Activated naive CD8-positive, alpha-beta T cell treated with anti-CD3 and anti-CD28 coated beads, Interleukin-2, amount 50 U/mL, for 16 hours (primary cell): ENCODE measurements at places on chromosomes 1 and 21.

GRCh38 chr1:94110946-94111740, 9.8 kb downstream of the ABCA4 start:
- no peak for DNase-seq

DNA sequence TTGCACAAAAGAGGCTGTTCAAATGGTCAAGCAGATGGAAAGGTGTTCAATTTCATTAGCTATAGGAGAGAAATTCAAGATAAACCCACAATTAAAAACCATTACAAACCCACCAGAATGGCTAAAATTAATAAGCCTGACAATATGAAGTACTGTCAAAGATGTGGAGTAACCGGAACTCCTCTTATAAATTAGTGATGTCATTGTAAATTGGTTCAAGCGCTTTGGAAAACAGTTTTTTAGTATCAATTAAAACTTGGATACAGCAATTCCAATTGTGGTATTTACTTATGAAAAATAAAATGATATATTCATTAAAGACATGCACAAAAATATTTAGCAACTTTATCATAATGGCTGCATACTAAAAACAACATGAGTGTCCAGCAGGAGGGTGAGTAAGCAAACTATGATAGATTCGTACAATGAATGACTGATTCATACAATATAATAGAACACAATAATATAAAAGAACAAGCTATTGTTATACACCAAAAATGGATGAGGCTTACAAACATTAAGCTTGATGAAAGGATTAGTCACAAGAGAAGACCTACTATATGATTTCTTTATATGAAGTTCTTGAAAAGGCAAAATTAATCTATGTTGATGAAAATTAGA, 38.4 kb upstream of the FGGY start:
- DNase-seq = no peak

GRCh38 chr1:6245869-6246496, 2.0 kb downstream of the HES3 start:
- DNase-seq = no peak

DNA sequence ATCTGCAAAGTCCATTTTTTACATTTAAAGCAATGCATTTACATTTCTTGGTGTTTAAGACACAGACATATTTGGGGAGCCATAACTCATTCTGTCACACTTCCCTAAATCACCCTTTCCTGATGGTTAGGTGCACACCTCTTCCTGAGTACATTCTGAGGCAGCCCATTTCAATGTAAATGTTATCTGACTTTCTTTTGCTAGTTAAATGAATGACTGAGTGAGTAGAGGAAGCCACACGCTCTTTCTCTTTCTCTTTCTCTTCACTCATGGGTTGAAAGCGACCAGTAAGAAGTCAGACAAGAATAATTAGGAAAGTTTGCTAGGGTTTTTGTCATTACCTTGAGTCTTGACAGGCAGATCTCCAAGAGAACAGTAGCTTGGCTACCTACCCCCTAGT, 143.1 kb downstream of the S1PR1 start:
- DNase-seq = no peak

- DNase-seq = no peak
Observed at GRCh38 chr1:102884238-102884637, 224.1 kb downstream of the COL11A1 start.

- no peak for DNase-seq
Observed at GRCh38 chr1:181149326-181150125, 61.0 kb downstream of the IER5 start.

GRCh38 chr1:185349556-185349955, 32.5 kb upstream of the IVNS1ABP start:
- DNase-seq = no peak

- no peak for DNase-seq
Observed at GRCh38 chr21:45761704-45762103, 118.2 kb downstream of the PCBP3 start.

DNA sequence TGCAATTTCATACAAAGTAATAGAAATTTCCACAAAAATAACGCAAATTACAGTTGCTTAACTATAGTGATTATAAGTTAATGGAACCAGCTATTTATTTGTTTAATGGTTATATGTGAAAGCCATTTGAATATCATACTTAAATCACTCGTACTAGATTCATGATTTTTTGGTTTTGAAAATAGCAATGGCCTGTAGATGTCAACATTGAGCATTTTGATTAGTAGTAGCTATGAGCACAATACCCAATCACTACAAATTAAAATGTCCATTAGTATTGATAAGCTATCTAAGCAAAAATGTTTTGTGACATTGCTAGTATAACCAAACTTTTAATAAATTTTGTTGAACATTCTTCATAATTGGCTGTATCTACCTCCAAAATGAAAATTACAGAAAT, 10.0 kb downstream of the COL24A1 start:
- no peak for DNase-seq

GRCh38 chr1:147515045-147515869, 26.0 kb upstream of the BCL9 start:
- DNase-seq = no peak

GRCh38 chr1:166391279-166392066, 224.7 kb upstream of the FAM78B start:
- no peak for DNase-seq

DNA sequence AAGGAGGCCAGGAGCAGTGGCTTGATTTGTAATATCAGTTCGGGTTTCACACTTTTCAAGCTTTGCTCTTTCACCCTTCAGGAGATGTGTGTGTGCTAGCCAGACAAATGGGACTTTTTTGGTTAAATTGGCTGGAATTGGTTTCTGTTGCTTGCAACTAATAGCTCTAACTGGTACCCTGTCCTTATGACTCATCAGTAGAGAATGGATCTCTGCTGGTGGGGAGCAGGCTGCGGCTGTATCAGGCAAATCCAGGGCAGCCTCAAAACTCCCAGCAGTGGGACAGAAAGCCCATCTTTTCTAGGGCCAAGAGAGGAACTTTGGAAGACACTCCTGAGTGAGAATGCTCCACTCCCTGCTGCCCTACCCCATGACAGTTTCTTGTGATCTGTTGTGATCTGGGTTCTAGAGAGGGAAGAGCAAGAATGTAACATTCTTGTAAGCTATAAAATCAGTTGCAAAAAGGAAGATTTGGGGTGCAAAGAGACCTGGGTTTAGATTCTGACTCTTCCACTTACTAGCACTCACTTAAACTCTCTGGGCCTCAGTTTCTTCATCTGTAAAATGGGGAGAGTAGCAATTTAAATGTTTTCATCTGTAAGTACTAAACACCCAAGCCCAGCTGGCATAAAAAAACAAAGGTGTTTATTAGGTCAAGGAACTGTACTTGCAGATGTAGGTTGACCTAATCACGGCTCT, 257.0 kb upstream of the TMEM51 start:
- no peak for DNase-seq

DNA sequence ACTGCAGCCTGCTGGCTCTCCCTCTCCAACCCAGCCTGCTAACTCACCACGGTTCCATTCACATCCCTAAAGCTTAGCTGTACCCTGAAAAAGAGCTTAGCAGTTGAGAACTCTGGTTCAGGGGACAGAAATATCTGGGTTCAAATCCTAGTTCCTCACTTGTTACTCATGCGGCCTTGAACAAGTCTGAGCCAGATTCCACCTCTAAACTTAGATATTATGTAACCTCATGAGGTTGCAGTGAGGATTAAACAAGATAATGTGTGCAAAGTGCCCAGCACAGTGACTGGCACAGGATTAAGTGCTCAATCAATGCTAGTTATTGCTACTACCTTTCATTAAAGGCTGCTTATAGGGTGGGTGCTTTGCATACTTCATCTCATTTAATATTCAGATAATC, 41.3 kb upstream of the DHCR24 start:
- no peak for DNase-seq

DNA sequence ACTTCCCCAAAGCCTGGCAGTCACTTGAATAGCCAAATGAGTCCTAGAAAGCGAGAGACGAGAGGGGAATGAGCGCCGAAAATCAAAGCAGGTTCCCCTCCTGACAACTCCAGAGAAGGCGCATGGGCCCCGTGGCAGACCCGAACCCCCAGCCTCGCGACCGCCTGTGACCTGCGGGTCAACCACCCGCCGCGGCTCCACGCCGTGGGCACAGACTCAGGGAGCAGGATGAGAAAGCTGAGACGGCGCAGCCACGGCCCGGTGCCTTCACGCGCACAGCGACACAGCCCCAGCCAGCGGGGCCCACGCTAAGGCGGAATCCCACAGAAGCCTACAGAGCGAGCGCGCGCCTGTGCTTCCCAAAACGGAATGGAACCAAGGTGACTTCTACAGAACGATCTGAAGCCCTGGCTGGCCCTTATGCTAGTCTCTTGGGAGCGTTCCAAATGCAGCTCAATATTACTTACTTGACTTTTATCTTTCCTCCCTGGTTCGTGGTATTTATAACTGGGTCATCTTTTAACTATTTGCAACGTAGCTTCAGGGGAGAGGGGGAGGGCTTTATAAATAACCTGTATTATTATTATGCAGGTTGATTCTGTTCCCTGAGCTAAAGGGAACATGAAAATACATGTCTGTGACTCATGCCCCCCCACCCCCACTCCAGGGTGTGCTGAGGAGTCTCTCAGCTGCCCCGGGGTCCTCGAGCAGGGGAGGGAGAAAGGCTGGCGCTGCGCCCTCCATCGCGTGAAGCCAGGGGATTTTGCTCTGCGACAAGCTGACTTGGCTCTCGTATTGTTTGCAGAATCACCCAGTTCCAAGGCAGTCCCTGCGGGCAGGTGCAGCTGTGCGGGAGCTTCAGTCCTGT, 1.7 kb downstream of the TSPEAR start:
- DNase-seq = no peak

GRCh38 chr1:241603731-241604245, 36.4 kb downstream of the CHML start:
- no peak for DNase-seq

- DNase-seq = no peak
Observed at GRCh38 chr21:33434770-33435360, 31.7 kb downstream of the IFNGR2 start.

DNA sequence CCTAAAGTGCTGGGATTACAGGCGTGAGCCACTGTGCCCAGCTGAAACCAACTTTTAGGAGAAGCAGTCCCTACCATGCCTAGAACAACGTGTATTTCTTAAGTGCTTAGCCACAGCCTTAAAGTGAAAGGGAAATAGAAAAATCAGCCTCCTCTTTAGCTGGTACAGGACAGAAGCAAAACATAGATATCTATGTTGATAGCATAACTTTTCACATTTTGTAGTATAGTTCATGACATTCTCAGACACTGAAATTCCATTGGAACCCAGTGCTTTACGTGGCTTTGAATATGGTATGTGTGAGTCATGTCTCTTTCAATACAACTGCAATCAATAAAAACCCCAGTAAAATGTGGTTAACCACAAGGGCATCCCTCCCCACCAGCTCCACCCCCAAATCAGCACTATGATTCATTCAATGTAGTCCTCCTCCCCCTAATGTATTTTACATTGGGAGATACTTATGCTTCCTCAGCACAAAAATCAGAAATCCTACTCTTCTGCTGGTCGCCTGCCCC, 32.1 kb downstream of the TGFB2 start:
- DNase-seq = peak; percentile 49

- DNase-seq = no peak
Observed at GRCh38 chr1:6235296-6235677, 477 bp downstream of the ICMT start.

DNA sequence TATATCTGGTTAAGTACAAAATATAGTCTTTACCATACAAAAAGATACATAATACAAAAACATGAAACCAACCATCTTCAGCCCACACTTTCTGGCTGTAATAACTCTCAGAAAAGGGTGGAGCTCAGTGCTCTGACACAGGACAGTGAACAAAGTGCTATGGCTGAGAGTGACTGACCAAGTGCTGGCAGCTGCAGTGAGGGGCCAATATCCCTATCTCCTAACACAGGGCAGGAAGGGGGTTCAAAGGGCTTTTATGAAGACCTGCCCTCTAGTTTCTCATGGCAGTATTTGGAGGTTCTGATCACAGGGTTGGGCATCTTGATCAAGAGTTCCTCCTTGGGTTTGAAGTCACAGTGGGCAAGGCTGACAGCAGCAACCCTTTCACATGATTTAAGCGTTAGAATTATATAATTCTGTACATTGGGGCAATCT, 3.9 kb downstream of the TXNIP start:
- no peak for DNase-seq

DNA sequence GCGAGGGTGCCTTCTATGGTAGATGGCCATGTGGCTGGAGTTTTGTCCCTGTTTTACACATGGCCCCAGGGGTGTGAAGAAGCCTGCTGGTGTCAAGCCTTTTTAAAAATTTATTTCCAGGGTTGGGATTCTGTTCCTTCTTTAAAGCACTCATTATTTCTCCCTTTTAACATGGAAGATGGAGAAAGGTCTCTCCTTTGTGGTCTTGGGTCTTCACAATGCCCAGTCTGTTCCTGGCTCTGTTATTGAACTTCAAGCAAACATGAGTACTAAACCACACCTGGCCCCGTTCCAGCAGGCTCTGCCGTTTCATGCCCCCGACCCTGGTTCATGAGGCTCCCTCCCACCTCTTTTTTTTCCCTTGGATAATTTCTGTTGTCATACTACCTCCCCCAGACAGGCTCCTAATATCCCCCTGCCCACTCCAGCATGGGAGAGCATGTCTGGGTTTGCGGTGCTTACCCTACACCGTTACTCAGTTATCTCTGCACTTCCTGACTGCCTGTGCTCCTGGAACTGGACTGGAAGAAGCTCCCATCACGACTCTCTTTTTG, 121.2 kb upstream of the KIAA0040 start:
- DNase-seq = no peak

DNA sequence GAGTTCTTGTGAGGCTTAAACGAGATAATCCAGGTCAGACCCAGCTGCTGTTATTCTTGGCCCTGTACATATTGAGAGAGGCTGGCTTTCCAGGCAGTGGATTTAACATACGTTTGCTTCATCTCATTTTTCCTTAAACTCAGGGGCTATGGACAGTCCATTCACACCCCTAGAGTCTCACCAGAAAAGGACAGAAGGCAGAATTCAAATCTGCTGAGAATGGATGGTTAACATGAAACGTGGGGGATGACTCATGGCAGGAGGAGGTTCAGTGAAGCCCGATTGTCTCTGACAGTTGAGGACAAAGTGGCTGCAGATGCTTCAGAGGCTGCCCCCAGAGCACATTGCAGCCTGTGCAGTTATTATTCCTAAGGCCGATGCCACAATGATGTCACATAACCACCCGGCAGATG, 39.5 kb downstream of the TGFB2 start:
- no peak for DNase-seq

DNA sequence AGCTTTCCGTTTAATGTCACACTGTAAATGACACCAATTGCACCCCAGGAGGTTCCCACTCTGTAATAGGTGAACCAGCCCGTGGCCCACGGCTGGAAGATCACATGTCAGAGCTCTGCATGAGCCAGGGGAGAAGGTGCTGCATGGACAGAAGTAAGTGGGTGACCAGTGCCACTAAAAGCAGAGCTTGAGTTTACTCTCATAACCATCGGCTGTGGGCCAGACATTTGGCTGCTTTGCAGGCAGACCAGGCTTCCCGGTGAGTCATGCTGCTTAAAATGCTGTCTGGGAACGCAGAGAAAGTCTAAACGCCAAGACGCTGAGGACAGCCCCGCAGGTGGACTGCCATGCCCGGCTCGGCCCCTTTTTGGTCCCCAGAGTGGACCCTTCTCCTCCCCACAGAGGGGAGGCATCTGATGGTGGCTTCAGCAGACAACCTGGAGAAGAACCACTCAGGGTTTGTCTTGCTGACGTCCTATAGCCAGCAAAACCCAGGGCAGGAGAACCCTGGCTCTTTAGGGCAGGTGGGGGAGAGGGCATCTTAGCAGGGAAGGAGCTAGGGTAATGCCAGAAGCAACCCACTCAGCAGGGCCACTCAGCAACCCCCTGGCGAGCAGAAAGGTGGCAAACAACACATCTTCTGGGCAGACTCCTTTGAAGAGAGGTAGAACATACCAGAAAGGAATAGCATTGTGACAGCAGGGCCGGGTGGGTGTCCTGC, 7.3 kb downstream of the KIAA2013 start:
- DNase-seq = no peak
